ENCODE measurements at places on chromosomes 1 and 21.

DNA sequence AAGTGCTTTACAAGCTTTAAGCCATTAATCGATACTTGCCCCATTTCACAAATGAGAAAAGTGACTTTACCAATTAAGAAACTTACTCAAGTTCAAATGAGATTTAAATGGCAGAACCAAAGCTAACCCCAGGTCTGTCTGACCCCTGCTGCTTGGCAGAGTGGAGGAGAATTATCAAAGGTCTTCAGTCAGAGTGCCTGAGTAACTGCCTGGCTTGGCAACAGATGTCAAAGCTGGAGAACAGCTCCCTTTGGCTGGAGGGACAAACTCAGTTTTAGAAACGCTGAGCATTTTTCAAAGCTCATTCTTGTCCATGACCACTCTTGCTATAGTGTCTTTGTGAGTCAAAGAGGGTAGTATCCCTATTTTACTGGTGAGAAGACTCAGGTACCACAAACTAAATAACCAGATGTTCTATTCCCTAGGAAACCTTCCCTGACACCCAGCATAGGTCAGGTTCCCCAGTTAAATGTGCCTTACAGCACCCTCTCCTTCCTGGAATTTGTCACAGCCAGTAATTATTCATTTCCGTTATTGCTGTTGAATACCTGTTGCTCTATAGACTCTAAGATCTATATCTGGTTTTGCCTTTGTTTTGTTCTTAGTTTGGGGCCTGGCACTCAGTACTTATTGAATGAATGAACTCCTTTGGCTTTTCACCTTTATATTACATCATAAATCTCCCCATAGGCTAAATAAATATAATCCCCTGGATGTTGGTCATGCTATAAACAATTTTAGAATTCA is 5.0 kb upstream of the BCAR3 start:
- DNase-seq, result no peak

DNA sequence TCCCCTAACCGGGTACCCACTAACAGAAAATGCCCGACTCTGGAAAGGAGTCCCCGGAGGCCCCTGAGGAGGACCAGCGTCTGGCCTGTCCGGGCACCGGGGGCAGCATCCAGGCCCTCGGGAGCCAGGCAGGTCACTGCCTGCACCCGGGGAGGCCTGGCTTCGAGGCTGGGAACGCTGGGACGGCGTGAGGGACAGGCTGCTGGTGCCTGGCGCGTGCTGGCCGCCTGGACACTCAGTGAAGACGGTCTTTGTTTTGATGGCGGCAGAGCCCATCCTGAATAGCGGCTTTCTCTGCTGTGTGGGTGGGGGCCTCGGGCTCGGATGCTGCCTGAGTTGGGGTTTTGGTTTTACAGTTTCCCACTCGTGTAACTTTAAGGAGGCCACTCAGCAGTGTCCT is 37.6 kb downstream of the PRKCZ start:
- no peak for DNase-seq

- DNase-seq, result no peak
These were observed 220.9 kb upstream of the KCNK2 start for GRCh38 chr1:214861615-214862014.

- no peak for DNase-seq
These were observed 458.3 kb upstream of the BEND5 start for GRCh38 chr1:49234988-49235387.

DNA sequence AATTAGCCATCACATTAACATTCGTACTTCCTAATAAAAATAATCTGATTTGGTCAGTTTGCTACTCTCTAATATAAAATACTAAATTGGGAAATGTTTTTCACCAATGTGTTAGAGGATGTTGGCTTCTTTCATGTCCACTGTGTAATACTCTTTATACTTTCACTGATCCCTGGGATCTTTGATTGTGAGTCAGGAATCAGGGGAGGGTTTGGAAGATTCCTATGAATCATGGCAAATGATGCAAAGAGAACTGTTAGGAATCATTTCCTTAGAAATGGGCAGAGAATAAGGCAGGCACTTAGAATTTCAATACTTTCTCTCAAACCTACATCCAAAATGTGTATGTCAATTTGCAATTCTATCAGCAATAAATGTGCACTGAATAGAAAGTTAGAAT is 31.0 kb downstream of the KRTAP24-1 start:
- no peak for DNase-seq

GRCh38 chr1:18005238-18005637 is 102.4 kb upstream of the IGSF21 start:
- no peak for DNase-seq

DNA sequence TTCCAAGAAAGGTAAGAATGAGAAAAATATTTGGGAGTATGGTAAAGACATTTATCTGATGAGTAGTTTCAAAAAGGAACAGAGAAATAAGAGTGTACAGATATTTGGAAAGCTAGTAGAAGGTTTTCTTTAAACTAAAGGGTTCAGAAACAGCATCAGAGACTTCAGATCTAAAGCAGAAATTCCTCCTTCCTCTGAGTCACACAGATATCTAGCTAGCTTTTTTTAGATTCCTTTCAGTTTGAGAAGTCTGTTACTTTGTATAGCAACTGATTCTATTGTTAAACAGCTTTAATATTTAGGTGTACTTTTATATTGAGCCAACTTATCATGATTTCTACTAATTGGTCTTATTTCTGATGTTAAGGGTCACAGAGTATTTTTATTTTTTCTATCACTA is 4.7 kb downstream of the AMY2B start:
- no peak for DNase-seq

Measured in activated CD4-positive, alpha-beta T cell treated with anti-CD3 and anti-CD28 coated beads, Interleukin-2, amount 10 ng/mL, durations not matched to agents 7 days and 5 days (primary cell).